Peyer's patch (tissue), 4 donors: ENCODE measurements at places on chromosomes 3 and 15. TPM values are rescaled to one million over a fixed set of nuclear protein-coding genes. Genes with fewer than 3 reads are reported as not detected.

CTXN2 gene
- total RNA-seq = not detected

- DNase-seq = no peak
Observed at GRCh38 chr15:67043939-67044771, 21.2 kb upstream of the SMAD3 start.

- no peak for DNase-seq
Observed at GRCh38 chr3:110459021-110459420, 612.6 kb upstream of the NECTIN3 start.

- DNase-seq = no peak
Observed at GRCh38 chr15:78041946-78042345, 35.6 kb downstream of the TBC1D2B start.
